ENCODE measurements at places on chromosomes 16 and 17.

- DNase-seq, result peak; percentile 23
These were observed 648.5 kb upstream of the RBFOX1 start for GRCh38 chr16:6684076-6684673.

GRCh38 chr17:47300718-47301117 lies 23.0 kb upstream of the EFCAB13 start:
- DNase-seq, result no peak

DNA sequence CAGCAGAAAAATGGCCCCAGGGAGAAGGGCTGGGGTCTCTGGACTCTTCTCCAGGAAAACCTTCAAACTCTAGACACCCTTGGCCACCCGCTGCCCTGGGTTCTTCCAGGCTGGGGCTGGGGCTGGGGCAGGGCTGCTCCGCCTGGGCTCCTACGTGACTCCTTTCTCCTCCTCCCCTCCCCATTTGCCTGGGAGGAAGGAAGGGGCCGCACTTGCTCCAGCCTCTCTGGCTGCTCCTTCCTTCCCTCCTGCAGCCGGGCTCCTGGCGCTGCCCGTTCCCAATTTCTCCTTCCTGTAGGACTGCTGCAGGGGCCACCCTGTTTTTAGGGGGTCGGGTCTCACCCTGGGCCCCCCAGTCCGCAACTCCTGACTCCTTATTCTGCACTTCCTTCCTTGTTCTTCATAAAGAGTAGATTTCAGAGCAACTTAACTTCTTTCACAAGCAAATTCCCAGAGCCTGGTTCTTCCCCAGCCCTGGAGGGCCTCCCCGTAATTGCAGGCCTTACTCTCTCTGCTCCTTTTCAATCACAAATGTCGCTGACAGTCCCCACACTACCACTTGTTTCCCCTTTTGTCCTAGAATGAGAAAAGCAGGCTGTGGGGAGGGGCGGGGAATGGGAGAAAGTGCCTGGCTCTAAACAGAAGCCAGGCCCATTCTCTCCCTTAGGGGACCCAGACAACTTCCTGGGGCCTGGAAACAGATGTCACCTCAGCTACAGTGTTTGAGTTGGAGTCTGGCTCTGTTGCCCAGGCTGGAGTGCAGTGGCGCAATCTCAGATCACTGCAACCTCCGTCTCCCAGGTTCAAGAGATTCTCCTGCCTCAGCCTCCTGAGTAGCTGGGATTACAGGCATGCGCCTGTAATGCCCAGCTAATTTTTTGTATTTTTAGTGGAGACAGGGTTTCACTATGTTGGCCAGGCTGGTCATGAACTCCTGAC lies 137.8 kb downstream of the ENGASE start:
- DNase-seq, result no peak

DNA sequence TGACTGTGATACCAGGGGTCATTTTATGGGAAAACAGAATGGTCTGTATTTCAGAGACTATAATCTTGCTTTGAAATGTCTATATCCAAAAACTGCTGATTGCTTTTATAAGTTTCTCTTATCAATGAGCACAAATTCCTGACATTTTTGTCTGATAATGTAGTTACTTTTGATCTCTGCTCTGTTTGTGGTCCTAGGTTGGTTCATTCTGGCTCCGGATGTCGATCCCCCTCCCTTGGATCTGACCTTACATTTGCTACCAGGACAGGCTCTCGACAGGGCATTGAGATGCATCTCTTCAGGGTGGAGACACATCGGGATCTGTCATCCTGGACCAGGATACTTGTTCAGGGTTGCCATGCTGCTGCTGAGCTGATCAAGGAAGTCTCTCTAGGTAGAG lies 27.3 kb upstream of the VPS4A start:
- DNase-seq, result no peak

DNA sequence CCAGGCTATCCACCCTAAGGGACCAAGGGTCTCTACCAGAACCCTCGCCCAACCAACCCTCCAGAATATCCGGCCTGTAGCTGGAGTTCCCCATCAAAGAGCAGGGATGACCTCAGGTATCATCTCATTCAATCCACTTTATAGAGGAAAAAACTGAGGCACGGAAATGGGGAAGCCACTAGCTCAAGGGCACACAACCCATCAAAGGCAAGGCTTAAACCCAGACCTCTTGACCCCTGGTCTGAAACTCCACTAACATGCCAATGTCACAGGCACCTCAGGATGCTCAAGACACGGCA lies 1.6 kb downstream of the TBC1D10B start:
- DNase-seq, result no peak

GRCh38 chr17:48843187-48843900 lies 12.5 kb downstream of the CALCOCO2 start:
- DNase-seq, result no peak

GRCh38 chr17:10614536-10615155 lies 42.5 kb downstream of the MYH3 start:
- peak; percentile 63 for DNase-seq

DNA sequence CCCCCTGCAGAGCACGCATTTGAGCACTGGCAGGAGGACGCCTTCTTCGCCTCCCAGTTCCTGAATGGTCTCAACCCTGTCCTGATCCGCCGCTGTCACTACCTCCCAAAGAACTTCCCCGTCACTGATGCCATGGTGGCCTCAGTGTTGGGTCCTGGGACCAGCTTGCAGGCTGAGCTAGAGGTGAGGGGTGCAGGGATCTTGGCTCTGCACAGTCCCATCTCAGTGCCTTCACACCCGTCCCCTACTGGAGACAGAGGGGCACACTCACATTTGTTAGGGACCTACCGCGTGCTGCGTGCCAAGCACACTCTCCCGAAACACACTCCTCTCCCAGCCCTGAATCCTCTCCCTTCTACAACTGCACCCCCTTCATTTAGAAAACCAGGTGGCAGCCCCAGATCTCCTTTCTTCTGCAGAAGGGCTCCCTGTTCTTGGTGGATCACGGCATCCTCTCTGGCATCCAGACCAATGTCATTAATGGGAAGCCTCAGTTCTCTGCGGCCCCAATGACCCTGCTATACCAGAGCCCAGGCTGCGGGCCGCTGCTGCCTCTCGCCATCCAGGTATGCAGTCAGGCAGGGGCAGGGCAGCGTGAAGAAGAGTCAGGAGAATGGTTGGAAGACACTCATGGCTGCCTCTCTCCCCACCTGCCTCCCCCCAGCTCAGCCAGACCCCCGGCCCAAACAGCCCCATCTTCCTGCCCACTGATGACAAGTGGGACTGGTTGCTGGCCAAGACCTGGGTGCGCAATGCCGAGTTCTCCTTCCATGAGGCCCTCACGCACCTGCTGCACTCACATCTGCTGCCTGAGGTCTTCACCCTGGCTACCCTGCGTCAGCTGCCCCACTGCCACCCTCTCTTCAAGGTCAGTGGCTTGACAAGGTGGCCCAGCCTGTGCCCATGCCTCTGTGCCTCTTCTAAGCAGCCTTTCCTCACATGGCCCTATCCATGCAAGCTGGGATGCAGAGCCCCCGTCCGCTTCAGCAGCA lies 6.3 kb downstream of the ALOX15B start:
- DNase-seq, result no peak

DNA sequence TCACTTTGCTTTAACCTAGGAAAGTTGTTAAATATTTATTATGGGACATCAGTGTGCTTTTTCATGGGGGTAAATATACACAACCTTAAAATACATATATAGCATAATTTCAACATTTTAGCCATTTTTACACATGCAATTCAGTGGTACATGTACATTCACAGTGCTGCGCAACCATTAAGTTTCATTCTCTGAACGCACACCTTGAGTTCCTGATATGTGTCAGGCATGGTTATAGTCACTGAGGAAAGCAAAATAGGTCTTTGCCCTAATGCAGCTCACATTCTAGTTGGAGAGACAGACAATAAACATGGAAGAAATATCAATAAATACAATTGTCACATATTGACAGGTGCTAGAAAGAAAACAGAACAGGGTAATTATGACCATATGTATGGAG lies 12.8 kb upstream of the CNEP1R1 start:
- DNase-seq, result no peak

DNA sequence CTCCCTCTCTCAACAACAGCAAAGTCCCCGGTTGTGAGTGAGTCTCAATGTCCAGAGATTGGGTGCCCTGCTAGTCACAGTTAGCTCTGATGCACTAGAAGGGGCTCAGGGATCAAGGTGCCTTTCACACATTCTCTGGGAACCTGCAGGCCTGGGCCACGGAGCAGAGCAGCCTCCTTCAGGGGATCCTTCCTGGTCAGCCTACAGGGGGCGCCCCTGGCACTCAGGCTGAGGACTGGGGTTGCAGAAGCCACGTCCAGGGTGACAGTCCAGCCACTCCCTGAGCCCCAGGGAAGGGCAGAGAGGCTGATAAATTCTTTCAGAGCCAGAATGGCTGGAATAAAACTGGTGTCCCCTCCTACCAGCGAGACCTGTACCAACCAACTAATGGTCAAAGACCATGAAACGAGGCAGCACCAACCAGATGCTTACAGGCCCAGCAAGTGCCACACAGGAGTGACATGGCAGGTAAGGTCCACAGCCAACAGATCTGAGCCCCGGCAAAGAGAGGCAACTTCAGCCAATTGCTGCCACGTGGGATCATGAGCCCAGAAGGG lies 43.5 kb downstream of the ST3GAL2 start:
- DNase-seq, result peak; percentile 78

- no peak for DNase-seq
These were observed 13.4 kb downstream of the GINS2 start for GRCh38 chr16:85675251-85675874.

DNA sequence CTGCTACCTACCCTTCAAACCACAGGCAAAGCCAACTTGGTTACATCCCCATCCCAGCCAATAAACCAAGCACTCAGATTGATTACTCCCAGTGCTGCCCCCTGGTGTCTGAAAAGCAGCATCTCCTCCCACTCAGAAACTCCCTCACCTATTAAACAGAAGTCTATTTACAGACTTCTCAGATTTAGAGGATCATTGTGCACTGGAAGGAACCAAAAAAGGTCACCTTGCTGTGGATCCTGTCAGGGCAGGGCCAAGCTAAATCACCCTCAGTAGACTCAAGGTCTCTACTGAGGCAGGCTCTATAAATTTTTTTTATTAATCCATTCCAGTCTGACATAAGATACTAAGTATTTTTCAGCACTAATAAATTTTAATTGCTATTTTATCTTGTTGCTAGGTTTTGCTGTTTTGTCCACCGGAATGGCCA lies 17.6 kb downstream of the HIGD1B start:
- DNase-seq, result peak; percentile 82

- no peak for DNase-seq
These were observed 6.1 kb upstream of the C17orf107 start for GRCh38 chr17:4893272-4893671.

- no peak for DNase-seq
These were observed 4.1 kb downstream of the ZNF688 start for GRCh38 chr16:30567160-30567990.

GRCh38 chr16:29926711-29927052 lies 656 bp upstream of the KCTD13 start:
- DNase-seq, result peak; percentile 51

DNA sequence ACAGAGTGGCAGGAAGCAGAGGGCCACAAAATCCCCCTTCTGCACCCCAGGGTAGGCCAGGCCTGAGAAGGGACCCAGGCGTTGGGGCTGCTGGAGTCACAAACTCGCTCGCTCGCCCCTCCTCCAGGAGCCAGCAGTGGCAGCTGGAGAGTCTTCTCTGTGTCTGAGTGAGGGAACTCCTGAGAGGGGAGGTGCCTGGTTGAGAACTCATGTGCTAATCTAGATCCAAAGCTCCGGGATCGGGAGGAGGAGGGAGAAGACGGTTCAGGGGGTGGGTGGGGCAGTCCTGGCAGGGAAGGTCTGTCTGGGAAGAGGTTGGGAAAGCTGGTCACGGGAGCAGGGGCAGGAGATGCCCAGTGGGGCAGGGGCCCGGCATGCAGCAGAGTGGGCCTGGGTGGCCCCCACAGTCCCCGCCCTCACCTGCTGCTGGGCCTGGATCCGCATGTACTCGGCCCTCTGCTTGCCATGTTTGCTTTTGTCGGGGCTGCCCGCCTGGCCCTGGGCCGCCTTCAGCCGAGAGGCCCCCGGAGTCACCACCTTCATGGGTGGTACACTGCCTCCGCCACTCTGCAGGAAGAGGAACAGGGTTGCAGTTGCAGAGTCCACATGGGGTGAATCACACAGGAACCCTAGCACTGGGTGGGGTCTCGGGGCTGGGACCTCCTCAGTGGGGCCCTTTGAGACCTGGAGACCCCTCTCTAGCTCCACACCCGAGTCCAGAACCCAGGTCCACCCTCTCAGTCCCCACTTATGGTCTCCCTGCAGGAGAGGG lies 62.2 kb downstream of the SRCIN1 start:
- DNase-seq, result no peak

DNA sequence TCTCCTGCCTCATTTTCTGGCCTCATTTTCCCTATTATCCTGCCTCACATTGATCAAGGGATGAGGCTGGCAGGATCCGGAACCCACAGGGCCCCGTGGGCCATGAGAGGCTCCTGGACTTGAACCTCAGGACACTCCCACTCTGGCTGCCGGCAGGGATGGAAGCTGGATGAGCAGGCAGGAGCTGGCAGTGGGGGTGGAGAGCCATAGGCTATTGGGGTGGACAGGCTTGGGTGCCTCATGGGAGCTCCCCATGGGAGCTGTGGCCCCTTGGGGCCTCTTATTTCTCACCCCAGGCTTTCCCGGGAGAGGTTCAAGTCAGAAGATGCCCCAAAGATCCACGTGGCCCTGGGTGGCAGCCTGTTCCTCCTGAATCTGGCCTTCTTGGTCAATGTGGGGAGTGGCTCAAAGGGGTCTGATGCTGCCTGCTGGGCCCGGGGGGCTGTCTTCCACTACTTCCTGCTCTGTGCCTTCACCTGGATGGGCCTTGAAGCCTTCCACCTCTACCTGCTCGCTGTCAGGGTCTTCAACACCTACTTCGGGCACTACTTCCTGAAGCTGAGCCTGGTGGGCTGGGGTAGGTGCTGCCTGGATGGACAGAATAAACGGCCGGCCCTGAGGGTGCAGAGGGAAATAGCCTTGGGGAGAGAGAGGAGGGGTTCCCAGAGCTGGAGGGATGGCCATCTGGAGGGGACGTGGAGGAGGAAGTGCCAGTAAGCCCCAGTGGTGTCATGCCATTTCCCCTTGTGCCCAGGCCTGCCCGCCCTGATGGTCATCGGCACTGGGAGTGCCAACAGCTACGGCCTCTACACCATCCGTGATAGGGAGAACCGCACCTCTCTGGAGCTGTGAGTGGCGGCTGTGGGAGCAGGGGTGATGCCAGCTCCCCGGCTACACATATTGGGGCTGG lies 10.7 kb upstream of the DRC7 start:
- DNase-seq, result no peak

GRCh38 chr17:72332367-72332766 lies 211.5 kb downstream of the SOX9 start:
- DNase-seq, result no peak

GRCh38 chr16:30615358-30616091 lies 5.3 kb upstream of the ZNF689 start:
- DNase-seq, result peak; percentile 83

DNA sequence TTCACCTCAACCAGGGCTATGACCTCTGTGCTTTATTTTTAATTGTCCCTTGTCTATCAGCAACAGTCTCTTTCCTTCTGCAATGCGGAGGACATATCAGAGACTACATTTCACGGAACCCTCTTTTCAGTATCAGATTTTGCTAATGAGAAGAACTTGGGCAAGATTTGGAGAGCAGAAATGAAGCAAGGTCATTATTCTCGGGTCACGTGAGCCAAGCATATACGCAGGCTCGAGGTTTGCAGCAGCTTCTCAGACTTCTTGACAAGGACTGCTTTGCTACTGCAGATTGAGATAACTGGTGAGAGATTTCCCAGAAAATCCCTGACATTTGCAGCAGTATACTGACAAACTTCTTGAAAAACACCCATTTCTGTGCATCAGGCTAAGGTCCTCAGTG lies 30.4 kb downstream of the ABCA10 start:
- no peak for DNase-seq

- peak; percentile 19 for DNase-seq
These were observed at the start of gene TMEM100 for GRCh38 chr17:55722742-55723487. TSS of gene TMEM100 (minus strand) at chr17:55722864. CDS start at chr17:55721070, 1,794 bp downstream.

- DNase-seq, result no peak
These were observed 30.2 kb downstream of the BRD7 start for GRCh38 chr16:50338371-50339231.

Measured in HEK293T (cell line).